ENCODE measurements at places on chromosomes 11 and 22.

DNA sequence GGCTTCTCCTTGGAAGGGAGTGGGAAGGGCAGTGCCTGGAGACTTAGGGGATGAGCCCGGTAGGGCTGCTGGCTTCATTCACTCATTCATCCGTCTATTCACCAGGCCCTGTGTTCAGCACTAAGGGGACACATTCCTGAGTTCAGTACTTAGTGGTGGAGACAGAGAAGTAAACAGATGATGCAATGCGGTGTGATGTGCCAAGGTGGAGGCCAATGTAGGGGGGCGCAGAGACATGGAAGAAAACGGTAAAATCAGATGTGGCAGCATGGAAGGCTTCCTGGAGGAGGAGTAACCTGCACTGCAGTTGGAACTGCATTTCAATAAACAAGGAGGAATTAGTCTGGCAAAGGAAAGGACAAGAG lies 21.3 kb downstream of the GRIK4 start:
- no peak for DNase-seq

GRCh38 chr22:47113853-47114415 lies 351.5 kb downstream of the TBC1D22A start:
- no peak for DNase-seq

DNA sequence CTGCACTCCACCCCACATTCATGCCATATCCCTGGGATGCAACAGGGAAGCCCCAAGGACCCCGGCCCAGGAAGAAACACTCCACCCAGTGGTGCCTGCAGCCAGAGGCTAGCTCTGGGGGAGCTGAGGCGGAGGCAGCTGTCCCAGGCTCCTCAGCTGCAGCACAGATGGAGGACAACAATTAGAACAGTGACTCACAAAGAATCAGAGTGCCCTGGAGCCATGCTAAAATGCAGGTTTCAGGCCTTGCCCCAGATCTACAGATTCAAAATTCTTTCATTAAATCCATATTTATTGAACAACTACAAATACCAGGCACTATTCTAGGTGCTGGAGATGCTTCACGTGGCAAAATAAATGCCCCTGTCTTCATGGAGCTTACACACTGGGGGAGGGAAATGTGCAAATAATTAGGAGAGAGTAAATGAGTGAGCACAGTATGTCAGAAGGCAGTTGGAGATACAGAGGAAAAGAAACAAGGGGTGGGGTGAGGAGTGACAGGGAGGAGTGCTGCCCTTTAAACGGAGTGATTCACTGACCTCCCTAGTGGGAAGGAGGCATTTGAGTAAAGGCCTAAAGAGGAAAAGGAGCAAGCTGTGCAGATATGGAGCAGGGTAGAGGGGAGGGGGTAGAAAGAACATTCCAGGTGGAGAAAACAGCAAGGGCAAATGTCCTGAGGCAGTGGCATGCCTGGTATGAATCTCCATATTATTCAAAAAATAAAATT lies 73.3 kb upstream of the CSNK2A3 start:
- no peak for DNase-seq

DNA sequence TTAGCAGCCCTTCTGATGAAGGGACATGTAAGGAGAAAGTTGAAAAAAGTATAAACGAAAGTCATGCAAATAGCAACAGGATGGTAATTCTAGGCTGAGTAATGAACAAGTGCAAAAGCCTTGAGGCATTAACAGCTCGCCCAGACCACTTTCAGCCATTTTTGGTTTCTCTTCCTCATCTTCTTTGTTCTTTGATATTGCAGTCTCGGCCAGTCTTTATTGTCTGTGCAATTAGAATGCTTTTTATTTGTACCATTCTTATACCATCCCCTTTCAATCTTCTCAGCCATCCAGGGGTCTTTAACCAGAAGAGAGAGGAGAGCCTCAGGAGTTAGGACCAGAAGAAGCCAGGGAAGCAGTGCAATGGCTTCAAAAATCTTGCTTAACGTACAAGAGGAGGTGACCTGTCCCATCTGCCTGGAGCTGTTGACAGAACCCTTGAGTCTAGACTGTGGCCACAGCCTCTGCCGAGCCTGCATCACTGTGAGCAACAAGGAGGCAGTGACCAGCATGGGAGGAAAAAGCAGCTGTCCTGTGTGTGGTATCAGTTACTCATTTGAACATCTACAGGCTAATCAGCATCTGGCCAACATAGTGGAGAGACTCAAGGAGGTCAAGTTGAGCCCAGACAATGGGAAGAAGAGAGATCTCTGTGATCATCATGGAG lies 7.3 kb downstream of the TRIM34 start:
- DNase-seq = no peak

DNA sequence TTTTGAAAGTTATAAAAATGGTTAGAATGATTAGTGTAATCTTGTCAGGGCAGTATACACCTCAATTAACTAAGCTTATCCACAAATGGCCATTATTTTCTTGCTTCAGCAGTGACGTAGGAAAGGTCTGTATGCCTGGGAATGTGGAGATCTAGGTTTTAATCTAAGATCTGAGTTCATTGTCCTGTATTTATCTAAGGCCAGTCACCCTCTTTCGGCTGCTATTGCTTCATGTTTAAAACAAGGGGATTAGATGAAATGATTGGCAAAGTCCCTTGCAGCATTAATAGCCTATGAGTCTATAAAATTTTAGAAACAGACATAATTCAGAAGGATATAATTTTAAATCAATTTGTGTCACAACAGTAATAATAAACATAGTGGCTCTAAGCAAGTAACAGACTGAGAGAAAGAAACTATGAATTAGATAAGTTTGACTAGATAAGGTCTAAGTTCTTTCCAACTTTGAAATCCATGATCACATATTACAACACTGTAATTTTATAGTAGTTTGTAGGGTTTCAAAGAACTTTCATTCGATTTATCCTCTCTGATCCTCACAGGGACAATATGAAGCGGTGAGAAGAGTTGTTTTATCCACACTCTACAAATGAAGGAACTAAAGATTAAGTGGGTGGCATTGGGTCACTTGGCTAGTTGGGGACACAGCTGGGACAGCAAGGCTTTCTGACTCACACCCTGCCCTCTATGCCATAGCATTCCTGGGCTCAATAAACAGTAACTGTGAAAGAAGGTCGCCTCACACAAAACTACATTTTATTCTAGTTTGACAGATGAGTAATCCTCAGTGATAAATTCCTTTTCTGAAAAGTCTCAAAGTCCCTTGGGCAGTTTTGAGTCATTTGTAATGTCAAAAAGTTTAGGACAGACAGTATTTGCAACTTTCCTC lies 60.6 kb upstream of the RDX start:
- DNase-seq = no peak

GRCh38 chr11:100956351-100956750 lies 173.3 kb downstream of the PGR start:
- DNase-seq = no peak

DNA sequence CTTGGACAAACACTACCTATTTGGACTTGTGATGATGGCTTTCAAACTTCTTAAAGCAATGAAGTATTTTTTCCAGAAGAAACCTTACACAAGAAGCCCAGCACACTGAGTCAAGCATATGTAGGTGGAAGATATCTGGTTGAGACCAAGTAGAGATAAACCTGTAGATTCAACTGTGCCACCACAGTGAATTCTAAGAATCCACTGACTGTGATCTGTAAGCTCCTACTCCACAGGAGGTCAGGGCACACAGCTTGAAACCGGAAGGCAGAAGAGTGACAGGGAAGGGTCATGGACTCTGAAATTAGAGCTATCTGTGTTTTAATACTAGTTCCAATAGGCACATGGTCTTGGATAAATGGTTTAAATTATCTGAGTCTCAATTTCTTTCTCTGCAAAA lies 404.5 kb downstream of the ETS1 start:
- no peak for DNase-seq

DNA sequence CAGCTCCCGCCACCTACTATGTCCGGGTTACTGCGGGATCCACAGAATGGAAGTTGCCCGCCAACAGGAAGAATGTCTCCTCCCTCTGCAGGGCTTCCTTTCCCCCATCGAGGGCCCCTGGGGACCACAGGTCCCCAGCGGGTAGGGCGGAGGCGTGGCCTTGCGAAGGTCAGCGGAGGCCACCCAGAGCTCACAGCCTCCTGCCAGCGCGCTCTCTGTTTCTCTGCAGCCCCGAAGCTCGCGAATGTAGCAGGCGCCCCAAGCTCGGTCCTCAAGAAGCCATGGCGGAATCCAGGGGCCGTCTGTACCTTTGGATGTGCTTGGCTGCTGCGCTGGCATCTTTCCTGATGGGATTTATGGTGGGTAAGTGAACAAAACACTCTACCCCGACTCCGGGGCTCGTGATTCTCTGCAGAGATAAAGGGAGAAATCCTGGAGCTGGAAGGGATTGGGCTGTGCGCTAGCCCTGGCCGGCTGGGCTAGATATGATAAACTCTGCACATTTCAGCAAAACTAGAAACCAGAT lies at the start of gene NAALAD2:
Gene NAALAD2, plus strand, starts transcription at position 186 of the 526 bp plus-strand sequence. Its CDS starts 96 bp downstream, at position 282.
- DNase-seq = peak; percentile 2

DNA sequence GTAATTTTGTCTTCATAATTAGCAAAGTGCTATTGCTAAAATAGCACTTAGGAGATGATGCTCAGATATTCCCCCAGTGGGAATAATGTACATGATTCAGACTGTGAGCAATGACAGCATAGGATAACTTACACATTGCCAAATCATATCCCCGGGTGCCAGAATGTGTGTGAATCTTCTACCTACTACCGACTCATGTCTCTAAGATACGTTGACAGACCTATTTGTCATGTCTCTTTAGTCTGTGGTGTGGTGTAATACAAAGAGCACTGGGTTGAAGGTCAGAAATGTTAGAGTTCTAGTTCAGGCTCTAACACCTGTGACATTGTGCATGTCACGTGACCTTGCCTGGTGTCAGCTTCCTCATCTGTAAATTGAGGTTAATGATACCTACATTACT lies 31.0 kb upstream of the PICALM start:
- no peak for DNase-seq

GRCh38 chr22:40250608-40251007 lies 72.9 kb downstream of the TNRC6B start:
- DNase-seq = no peak

DNA sequence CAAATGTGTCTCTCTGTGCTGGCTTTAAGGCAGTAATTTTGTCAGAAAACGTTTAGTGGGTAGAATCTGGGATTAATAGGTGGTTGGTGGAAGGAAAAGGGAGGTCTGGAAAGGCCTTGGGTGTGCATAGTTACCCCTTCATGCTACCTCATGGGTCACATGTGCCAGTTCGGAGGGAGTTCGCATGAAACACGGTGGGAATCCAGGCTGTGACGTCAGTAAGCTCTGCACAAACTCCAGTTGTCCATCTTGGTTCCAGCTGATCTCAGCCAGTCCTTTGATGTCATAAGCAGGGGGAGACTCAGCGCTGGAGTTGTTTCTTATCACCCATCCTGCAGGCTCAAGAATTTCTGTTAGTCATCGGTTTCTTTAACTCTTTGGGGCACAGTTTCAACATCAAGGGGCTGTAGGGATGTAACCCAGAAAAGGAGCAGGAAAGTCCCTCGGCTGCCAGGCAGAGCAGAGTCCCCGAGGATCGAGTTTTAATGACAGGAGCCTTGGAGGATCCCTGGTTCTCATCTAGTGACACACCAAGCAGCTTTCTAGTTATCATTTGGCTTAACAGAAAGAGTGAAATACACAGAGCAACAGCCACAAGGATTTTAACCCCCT lies 28.9 kb downstream of the MOV10L1 start:
- no peak for DNase-seq

GRCh38 chr11:67356387-67356863 lies 3.1 kb upstream of the POLD4 start:
- DNase-seq = no peak

GRCh38 chr22:38570779-38571364 lies 889 bp upstream of the DMC1 start:
- DNase-seq = peak; percentile 62

DNA sequence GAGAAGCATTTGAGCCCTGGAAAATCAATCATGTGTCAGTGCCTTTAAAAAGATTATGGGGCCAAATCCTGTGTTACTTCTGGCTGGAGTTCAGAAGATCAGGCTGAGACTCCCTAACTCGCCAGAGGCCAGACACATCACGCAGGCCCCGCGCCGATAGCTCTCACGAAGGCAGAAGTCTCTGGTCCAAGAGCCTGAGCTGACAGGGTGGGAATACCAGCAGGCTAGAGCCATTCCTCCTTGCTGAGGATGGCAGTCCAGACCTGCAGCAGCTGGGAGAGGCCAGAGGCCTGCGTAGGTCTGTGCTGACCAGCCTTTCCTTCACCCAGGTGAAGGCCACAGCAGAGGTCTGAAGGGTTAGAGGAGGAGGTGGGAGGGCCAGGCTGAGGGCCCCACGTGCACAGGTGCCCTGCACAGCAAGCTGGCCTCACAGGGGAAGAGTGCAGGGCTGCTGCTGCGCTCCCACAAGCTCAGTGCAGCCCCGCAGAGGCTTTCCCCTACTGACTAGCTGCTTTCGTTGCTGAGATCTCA lies 52.9 kb downstream of the ST14 start:
- no peak for DNase-seq

DNA sequence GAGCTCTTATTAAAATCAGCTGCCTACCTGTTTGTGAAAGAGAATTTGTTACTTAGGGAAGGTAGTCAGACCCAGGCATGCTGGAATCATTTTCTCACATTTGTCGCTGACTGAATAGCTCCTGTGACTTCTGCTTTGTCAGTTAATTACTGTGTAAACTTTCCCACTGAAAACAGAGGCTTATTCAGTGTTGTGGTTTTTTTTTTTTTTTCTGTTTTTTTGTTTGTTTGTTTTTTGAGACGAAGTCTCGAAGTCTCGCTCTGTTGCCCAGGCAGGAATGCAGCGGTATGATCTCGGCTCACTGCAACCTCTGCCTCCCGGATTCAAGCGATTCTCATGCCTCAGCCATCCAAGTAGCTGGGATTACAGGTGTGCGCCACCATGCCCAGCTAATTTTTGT lies 5.6 kb upstream of the LDLRAD3 start:
- no peak for DNase-seq

GRCh38 chr11:34840736-34841386 lies 75.3 kb downstream of the APIP start:
- DNase-seq = no peak

DNA sequence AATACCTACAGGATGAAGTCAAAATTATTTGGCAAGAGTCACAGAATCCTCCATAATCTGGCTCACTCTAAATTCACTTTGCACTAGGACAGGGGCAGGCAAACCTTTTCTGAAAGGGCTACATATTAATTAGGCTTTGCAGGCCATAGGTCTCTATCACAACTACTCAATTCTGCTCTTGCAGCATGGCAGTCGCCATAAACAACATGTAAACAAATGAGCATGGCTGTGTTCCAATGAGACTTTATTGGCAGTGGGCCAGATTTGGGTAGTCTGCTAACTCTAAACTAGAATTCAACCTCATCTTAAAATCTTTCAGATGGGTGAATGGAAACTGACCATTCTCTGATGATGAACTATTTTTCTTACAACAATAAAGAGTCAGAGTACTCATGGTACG lies 5.8 kb downstream of the THRSP start:
- no peak for DNase-seq

All from CD4-positive, alpha-beta T cell (primary cell).